Uterus (tissue), 4 donors: ENCODE measurements at places on chromosomes 5 and 9.

GRCh38 chr5:230711-231110 is 12.6 kb downstream of the SDHA start:
- no peak for DNase-seq

- DNase-seq: no peak
Observed at GRCh38 chr5:169280286-169280685, 20.7 kb downstream of the SLIT3 start.

- no peak for DNase-seq
Observed at GRCh38 chr5:39169081-39169480, 50.3 kb downstream of the FYB1 start.

DNA sequence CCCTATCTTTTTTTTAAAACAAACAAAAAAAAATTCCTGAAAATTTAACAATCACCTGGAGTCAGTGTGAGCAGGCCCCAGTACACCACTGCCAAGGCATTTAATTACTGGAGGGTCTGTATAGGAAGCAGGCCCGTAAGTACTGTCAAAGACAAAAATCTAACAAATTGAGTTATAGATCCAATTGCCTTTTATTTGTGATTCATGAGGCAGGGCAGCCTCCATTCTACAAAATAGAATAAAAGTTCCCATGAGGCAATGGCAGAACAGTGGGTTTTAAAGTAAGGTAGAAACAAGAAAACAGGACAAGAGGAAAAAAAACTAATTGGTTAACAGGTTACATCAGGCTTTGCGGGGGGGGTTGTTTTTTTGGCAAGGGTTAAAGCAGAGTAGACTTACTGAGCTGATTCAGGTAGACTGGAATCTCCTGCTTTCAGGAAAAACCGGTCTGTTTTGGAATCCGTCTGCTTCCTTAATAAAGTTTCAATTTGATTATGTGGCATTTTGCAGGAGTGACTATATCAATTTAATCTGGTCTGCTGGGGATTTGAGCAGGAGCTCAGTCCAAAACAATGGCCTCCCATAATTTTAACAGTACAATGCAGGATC is 48.9 kb downstream of the AUH start:
- no peak for DNase-seq

- DNase-seq: no peak
Observed at GRCh38 chr9:123571240-123571639, 215.2 kb downstream of the CRB2 start.

DNA sequence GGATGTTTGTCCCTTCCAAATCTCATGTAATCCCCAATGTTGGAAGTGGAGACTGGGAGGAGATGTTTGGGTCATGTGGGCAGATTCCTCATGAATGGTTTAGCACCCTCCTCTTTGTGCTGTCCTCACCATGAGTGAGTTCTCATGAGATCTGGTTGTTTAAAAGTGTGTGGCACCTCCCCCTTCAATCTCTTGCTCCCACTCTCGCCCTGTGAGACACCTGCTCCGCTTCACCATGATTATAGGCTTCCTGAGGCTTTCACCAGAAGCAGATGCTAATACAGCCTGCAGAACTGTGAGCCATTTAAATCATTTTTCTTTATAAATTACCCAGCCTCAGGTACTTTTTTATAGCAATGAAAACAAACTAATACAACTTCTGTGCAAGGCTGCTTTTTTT is 127.3 kb upstream of the CCDC152 start:
- DNase-seq: no peak

- no peak for DNase-seq
Observed at GRCh38 chr9:114021578-114021977, 56.5 kb downstream of the AMBP start.

- no peak for DNase-seq
Observed at GRCh38 chr5:147369742-147370374, 135.0 kb downstream of the STK32A start.

GRCh38 chr5:109803854-109804253 is 114.1 kb downstream of the MAN2A1 start:
- DNase-seq: no peak

DNA sequence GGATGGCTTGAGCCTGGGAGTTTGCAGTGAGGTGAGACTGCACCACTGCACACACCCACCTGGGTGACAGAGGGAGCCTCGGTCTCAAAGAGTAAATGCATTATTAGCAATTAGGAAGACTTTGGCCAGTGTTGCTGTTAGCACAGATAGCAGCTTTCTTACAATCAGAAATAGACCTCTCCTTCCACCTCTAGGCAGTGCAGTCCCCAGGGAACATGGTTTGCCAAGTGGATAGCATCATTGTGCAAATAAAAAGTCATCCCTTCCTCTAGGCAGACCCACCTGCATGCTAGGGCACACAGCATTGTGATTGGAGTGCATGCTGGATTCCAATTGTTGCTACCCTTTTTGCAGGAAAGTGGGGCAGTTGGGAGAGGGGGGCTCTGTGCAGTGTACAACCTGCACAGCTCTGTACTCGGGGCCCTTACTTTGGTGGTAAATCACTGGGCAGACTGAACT is 77.9 kb upstream of the KLF9 start:
- no peak for DNase-seq

DNA sequence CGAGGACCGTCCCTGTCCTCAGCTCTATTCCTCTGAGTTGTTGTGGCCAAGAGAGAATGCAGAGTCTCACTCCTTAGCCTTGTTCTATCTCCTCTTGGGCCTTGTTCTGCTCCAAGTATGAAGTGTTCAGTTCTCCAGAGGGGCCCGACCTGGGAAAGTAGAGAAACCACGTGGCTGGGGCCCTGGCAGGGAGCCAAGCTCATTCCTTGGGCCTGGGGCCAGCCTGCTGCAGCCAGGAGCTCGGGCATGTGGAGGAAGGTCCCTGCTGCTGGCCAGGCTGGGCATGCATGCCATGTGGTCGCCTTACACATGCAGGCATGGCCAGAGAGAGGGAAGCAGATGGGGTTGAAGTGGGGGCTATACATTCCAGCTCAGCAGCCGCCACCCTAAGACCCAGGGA is 60.7 kb downstream of the COL27A1 start:
- DNase-seq: peak; percentile 73

DNA sequence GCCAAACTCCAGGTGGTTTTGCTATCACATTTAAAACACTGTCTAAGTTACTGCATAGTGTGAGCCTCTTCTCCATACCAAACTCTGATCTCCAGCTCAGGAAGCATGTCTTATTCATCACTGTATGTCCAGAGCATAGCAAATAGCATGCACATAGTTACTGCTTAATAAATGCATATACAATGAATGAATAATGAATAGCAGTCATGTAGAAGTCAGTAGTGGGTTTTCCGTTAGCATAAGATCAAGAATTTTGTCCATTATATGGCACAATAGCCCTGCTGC is 329.4 kb downstream of the ARRDC3 start:
- DNase-seq: no peak

- DNase-seq: no peak
Observed at GRCh38 chr5:170067574-170068170, 38.0 kb upstream of the FOXI1 start.

DNA sequence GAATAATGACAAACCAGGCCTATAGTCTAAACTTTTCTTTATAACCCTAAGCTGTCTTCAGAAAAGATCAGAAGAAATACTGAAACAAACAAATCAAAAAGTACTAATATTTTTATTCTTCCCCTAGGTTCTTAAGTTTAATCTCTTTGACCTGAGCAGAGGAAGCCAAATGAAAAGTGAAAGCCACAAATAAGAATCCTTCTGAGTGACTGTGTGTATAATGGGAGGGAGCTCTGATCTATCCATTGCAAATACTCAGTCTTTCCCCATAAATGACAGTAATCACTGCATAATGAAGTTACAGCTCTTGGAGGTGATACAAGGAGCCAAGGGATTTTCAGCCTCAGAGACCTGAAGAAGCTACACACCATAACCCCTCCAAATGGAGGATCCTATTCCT is 126.9 kb upstream of the ATP10B start:
- no peak for DNase-seq

GRCh38 chr5:16690243-16690852 is 73.6 kb upstream of the RETREG1 start:
- DNase-seq: no peak
